NCI-H774 (cell line): ENCODE measurements at places on chromosomes 4 and X.

- DNase-seq, result no peak
Observed at GRCh38 chrX:48589482-48590162, 7.7 kb upstream of the WDR13 start.

DNA sequence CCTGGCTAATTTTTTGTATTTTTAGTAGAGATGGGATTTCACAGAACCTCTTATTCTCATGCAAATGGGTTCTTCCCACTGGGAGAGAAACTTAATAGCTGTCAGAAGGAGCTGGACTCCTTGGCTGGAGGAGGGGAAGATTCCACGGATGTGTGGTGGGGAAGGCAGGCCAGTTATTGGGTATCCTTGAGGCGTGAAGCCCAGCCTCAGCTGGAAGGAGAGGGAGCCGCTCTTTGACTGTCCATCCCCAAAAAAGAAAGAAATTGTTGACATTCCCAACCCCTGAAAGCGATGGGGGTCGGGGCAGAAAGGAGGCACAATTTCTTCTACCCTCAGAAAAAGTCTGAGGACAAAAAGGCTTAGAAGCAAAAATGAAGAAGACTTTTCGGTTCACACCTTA, 983.1 kb upstream of the PABPC4L start:
- DNase-seq, result no peak

GRCh38 chrX:46168254-46168653, 377.0 kb downstream of the ZNF674 start:
- no peak for DNase-seq

DNA sequence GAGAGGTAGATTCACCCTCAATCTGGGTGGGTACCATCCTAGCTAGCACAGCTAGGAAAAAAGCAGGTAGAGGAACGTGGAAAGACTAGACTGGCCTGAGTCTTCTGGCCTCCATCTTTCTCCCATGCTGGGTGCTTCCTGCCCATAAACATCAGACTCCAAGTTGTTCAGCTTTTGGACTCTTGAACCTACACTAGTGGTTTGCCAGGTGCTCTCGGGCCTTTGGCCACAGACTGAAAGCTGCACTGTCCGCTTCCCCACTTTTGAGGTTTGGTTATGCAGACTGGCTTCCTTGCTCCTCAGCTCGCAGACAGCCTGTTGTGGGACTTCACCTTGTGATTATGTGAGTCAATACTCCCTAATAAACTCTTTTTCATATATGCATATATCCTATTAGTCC, 36.4 kb upstream of the UGT2B4 start:
- no peak for DNase-seq

- DNase-seq, result no peak
Observed at GRCh38 chr4:172202480-172203076, 389.4 kb downstream of the GALNTL6 start.

- DNase-seq, result no peak
Observed at GRCh38 chr4:77376788-77377460, 219.9 kb downstream of the CCNG2 start.

- peak; percentile 43 for DNase-seq
Observed at GRCh38 chrX:138034136-138034535, 468.2 kb downstream of the ZIC3 start.

- no peak for DNase-seq
Observed at GRCh38 chr4:119748853-119749252, 120.2 kb upstream of the PDE5A start.

DNA sequence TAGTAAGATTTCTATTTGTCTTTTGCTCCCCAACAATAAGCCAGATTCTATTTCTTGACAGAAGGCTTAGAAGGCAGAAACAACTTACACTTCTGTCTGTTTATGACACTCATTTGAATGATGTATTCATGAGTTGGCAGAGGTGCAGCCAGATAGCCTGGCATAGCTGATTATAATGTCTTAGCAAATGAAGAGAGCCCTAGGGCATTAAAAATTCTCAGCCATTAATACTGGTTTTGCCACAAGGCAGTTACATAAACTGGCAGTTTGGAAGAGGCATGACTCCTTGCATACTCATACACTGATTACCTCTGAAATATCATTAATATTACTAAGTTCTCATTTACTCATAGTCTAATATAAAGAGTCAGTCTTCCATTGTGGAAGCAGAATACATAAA, 728.5 kb upstream of the NDST4 start:
- no peak for DNase-seq

GRCh38 chrX:6021316-6022091, 207.2 kb downstream of the NLGN4X start:
- peak; percentile 43 for DNase-seq

GRCh38 chr4:142901166-142901662, 55.1 kb upstream of the INPP4B start:
- no peak for DNase-seq

DNA sequence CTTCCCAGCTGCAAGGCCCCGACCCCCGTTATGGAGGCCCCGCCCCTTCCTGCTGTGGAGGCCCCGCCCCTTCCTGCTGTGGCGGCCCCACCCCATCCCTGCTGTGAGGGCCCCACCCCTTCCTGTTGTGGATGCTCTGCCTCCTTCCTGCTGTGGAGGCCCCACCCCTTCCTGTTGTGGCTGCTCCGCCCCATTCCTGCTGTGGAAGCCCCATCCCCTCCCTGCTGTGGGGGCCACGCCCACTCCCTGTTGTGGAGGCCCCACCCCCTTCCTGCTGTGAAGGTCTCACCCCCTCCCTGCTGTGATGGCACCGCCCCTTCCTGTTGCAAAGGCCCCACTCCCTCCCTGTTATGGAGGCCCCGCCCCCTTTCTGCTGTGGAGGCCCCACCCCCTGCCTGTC, 104.9 kb upstream of the PSAPL1 start:
- no peak for DNase-seq

- DNase-seq, result no peak
Observed at GRCh38 chr4:114161809-114162208, 182.4 kb upstream of the ARSJ start.

- peak; percentile 21 for DNase-seq
Observed at GRCh38 chrX:97117572-97117971, 233.9 kb downstream of the RPA4 start.

DNA sequence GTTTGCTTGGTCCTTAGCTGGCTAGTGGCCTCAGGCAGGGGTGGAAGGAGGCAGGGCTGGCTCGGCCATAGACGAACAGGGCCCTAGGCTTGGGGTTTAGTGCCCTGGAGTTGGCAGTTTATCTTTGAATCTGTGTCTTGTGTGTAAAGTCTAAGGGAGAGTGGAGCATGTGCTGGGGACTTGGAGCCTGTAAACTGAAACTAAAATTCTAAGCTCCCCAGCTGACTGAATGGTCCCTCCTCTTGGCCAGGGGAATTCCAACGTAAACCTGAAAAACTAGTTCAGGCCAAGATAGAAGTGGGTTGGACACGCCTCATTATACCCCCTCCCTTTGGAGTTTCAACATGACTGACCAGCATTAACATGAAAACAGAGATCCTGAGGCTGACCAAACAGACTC, 46.1 kb upstream of the GPR78 start:
- DNase-seq, result no peak

GRCh38 chr4:71460371-71460770, 121.6 kb downstream of the SLC4A4 start:
- DNase-seq, result no peak

DNA sequence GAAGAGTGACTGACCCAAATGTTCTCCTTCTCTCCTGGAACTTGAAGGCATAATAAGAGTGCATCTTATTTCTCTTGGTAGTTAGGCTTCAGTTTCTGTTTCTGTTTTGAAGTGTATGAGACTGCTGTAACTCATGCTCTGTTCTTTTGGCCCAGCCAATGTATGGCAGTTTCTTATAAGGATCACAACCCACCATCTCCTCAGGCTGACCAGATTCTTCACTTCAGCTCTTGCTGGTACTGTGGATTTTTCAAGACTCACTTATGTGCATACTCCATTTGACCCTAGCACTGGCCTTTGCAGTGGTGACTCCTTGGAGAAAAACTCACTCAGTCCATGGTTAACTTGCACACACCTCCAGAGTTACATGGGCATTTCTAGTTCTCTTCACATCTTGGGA, 9.6 kb upstream of the YTHDC1 start:
- DNase-seq, result no peak

DNA sequence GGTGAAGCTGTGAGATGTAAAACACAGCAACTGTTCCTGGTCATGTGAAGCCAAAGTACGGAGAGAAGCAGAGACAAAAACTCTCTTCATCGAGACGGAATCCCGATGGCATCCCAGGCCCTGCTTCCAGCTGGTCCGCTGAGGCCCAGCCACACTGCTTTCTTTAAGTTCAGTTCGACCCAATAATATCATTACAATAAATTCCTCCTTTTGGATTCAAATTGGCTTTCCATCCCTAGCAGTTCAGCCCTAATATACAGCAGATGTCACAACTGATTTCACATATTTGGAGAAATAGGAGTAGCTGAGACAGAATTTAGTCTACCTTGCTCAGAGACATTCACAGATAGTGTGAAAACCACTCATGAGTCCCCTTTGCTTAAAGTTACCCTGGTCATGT, 98.3 kb upstream of the SPRY1 start:
- DNase-seq, result no peak

DNA sequence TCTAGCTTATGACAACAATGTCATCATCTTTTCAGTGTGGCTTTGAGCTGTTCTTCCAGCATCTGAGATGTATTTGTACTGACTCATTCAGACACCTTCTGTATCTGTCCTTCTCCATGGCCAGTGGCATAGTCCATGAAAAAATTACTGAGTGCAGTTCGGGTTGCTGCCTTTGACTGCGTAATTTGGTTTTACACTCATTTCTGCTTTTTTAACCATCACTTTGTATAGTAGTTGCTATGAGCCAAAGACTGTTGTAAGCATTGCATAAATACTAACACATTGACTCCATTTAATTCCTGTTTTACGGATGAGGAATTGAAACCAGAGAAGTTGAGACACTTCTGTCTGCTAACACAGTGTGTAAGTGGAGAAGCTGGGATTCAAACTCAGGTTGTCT, 190.7 kb upstream of the MID1 start:
- no peak for DNase-seq

DNA sequence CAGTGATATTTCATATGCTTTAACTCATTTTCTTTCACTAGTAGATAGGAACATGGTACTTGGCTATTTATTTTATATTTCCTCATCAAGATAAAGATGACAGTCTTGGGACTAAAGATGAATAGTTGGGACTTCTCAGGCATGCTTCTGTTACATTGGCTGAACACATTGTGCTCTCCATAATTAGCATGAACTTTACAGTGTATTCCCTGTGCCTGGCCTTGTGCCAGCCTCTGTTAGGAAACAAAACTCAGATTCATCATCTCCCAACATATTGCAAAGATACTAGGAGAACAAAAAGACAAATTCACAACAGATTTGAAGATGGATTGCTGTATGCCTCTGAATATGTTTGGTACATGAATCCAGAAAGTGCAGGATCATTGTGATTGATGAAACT, 26.4 kb downstream of the GRIA2 start:
- no peak for DNase-seq

GRCh38 chr4:3489451-3489962, 26.4 kb downstream of the DOK7 start:
- DNase-seq, result no peak

GRCh38 chrX:136386826-136387225, 86.1 kb downstream of the ADGRG4 start:
- DNase-seq, result peak; percentile 33

- DNase-seq, result no peak
Observed at GRCh38 chr4:107258359-107258758, 222.2 kb upstream of the DKK2 start.

- no peak for DNase-seq
Observed at GRCh38 chrX:71617742-71618141, 569 bp downstream of the CXCR3 start.

GRCh38 chrX:108285918-108286317, 152.3 kb downstream of the COL4A6 start:
- no peak for DNase-seq

- DNase-seq, result no peak
Observed at GRCh38 chr4:188956566-188956965, 817.3 kb downstream of the TRIML1 start.

DNA sequence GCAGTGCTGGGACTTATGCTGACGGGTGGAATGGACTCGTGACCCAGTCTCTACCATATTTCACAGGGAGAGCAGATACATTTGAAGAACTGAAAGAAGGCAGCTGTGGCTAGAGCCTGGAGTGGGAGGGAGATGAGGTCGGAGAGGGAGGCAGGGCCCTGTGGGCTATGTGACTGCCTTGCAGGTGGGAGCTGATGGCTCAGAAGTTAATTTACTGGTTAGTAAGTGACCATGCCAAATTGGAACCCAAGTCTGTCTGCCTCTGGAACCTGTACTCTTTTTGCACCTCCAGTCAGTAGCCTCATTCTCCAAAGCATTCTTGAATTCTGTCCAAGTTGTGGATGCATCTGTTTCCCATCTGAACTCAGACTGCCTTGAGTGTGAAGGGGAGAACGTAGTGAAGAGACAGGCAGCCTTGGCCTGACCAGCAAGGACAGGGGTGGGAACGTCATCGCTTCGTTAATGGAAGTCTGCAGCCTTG, 92.3 kb downstream of the REPS2 start:
- DNase-seq, result no peak

DNA sequence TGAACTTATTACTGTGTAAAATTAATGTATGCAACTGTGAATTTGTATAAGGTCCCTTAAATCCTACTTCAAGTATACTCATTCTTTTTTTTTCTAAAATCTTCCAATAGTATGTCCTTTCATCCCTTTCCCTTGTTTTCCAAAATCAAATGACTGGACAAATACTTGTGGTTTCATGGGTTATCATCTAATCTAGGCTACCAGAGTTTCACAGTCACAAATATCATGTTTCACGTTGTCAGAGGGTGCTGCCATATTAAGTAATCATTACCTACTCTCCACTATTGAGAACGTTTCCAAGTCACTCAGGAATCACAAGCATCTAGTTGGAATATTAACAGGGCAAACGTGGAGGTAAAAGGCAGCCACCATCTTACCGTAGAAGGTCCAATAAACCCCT, 1235.0 kb upstream of the TENM3 start:
- DNase-seq, result no peak

DNA sequence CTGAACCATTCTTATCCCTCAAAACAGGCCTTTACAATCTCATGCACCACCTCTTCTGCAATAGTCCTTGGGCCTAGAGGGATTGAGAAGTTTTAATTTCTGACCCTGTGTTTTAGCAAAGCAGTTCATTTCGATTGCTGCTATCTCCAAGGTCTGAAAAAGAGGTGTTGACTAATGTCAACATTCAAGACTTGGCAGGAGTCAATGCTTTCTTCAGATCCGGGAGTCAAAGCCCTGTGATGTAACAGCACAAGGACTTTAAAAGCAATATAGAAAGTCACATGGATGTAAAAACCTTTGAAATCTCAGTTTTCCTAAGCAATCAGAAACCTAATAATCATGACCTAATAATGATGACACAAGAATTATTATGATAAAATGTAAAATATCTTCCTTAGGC, 133.8 kb downstream of the ADAM29 start:
- no peak for DNase-seq

DNA sequence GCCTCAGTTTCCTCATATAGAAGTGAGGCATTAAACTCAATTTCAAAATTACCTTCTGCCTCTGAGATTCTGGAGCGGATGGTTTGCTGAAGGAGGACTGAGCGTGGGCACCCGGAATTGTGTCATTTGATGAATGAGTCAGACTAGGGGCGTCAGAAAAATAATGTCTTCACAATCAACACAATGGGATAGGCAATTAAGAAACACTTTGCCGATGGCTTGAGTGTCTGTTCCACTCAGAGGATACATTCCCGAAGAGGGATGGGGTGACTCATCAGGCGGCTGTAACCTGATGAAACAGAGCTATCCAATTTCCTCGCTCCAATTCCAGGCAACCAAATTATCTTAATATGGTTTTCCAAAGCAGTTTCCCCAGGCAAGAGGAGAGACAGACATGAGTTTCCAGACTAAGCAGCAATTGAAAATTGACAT, 1.2 kb upstream of the CHRNA9 start:
- peak; percentile 19 for DNase-seq

GRCh38 chr4:100288161-100288560, 97.9 kb upstream of the DDIT4L start:
- DNase-seq, result no peak
